Anterior cingulate cortex (tissue), 58 donors: ENCODE measurements at places on chromosomes 12 and 14.

GRCh38 chr12:18863769-18864500 is 126.0 kb downstream of the CAPZA3 start:
- no peak for DNase-seq

DNA sequence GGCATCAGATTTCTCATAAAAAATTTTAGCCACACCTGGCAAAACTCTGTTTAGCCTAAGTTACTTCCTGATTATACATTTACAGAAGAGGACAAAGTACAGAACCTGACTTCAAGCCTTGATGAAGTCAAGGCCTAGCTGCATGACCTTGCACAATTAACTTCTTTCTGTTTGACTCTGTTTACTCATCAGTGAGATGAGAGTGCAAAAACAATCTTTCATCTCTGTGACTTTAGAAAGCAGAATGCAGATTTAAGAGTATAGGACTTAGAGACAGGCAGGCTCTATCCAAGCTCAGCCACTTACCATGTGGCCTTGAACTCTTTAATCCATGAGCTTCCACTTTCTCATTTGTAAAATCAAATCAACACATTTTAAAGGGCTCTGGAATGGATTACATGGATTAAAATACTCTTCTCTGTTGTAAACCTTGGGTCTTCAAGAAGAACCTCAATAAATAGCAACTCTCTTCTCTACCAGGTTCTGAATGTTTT is 1178.9 kb downstream of the FLRT2 start:
- DNase-seq, result no peak

GRCh38 chr12:2960390-2960956 is 1.3 kb downstream of the TEAD4 start:
- DNase-seq, result no peak

- no peak for DNase-seq
Observed at GRCh38 chr14:51072976-51073375, 21.9 kb downstream of the TRIM9 start.

DNA sequence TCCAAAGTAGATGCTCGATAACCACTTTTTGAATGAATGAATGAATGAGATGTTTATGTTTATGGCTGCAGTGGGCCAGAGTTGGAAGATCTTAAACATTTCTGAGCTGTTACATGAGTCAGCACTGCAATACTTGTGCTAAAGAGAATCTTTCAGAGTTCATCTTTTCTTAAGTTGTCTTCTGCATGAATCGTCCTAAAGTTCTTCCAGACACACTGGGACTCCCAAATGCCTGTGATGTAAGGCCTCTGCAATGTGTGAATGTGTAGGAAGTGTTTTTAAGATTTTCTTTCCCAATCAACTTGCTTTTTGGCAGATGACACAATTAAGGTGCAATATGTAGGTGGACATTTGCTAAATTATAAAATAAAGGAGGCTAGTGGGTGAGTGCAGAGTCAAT is 50.3 kb upstream of the TRIM9 start:
- no peak for DNase-seq

GRCh38 chr12:101647711-101648110 is 49.7 kb upstream of the CHPT1 start:
- no peak for DNase-seq

- DNase-seq, result no peak
Observed at GRCh38 chr12:61891632-61892031, 368.6 kb upstream of the USP15 start.

GRCh38 chr12:5188472-5188871 is 144.8 kb downstream of the KCNA5 start:
- DNase-seq, result no peak

DNA sequence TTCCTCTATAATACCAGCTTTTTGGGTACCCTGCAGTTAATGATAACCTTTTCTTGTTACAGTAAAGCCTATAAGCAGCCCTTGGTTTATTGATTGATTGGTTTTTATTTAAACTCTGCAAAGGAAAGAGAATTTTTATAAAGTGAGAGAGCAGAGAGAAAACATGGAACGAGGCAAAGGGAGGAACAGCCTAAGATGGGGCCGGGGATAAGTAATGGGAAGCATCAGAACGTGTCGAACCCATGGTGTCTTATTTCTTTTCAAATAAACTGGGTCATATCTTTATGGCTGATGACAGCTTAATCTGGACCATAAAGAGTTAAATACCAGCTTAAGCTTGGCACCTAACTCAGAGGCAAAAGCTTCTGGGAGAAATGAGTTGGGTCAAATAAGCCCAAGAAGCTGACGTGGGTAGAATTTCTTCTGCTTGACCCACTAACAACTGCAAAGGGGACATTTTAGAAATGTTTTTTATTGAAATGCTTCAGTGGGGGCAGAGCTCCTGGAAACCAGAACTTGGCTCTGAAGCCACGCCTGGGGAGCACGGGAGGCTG is 12.0 kb upstream of the C14orf93 start:
- DNase-seq, result no peak

- no peak for DNase-seq
Observed at GRCh38 chr14:45651890-45652289, 398.9 kb upstream of the MIS18BP1 start.

GRCh38 chr14:23636317-23637211 is at the start of gene DHRS2:
TSS of gene DHRS2 (plus strand) at chr14:23636364. CDS start at chr14:23638865, 2,501 bp downstream.
- no peak for DNase-seq

DNA sequence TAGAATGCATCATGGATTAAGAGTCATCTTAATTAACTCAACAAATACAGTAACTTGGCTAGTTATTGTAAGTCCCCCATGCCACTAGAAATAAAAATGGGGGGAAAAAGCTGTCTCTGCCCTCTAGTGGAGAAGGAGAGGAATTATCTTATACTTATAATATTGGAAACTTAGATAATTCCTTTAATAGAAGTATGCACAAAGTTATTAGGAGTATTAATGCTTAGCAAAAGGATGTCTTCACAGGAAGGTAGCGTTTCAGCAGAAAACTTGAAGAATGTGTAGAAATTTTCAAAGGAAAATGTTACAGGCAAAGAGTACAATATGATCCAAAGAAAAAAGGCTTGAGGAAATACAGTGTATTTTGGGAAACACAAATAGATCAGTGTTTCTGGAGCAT is 19.8 kb downstream of the OR5AU1 start:
- DNase-seq, result no peak

DNA sequence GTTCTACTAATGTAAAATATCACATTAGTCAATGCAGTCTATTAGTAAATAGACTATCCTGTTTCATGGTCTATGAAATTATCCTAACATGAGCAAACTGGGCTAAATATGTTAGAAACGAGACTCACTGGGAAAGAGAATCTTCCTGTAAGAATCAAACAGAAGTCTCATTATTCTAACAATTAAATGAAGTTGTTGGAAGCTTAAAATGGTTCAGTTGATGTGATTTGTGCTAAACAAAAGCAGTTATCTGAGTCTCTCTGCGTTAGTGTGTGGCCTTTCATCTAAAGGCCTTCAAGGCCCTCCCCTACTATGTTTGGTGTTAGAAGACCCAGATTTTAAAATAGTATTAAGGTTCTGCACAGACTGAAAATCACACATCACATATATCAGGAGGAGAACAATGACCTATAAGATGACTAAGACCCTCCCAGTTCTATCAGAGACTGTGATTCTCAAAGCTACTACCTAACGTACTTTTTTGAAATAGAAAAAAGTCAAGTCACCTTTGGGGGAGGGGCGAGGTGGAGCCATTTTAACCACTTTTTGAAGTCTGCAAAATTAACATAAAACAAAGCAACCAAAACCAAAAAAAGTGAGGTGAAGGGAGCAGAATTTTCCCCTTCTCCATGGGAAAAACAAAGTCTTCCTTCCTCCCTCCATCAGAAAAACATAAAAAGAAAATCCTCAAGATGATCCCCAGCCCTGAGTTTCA is 82.3 kb downstream of the DENND5B start:
- no peak for DNase-seq

- no peak for DNase-seq
Observed at GRCh38 chr12:82474181-82474797, 116.0 kb downstream of the METTL25 start.

DNA sequence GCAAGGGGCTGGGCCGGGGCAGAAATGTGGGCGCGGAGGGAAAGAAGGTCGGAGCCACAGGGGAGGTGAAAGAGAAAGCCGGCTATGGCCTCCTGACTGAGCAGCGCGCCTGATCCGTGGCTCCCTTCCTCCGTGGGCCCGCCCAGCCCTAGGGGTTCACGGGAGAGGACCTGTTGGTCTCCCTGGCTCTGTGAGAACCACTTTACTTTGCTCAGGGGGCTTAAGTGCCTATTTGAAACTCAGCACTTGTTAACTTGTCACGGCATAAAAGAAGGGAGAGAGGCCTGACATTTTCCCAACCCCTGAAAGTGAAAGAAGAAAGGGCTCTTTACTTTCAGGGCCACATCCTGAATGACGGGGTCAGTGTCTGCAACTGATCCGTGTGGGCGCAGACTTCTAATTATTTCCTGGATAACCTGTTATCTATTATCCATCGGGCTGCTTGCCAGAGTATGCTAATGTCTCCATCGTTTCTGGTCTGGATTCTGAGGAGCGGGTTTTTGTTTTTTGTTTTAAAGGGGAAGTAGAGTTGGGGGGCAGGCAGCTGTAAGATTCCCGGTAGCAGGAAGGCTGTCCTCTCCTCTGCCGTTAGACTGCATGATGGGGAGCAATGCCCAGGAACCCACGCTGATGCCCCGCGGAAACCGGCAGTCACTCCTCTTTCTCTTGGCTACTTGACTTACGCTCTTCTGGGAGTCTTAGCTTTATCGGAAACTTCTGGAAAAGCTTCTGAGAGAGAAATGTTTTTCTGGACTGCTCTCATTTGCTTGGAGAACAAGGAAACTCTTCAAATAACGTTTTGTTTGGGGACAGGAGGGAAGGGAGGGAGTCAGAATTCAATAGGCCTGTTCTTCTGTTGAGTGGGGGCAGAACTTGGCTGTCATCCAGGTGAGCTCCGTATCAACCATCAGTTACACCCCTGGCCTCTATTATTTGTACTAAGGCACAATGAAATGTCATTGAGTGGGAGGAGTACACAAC is 127.7 kb upstream of the MAX start:
- DNase-seq, result no peak

DNA sequence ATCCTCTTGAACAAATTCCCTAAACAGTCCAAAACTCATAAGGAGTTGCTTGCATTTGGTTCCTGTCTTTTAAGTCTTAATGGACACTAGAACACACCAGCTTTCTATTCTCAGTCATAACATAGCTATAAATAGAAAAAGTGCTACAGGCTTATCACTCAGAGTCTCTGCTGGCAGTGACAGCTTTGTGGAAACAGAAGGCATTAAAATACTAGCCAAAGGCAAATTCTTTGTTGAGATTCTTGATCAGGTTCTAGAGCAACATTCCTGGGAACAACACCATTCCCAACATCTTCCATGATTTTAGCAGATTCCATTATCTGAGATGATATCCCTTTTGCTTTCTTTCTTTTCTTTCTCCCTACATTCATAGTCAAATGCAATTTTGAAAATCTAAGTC is 207.7 kb upstream of the PLEKHG7 start:
- no peak for DNase-seq

GRCh38 chr14:97029800-97030199 is 232.6 kb downstream of the VRK1 start:
- DNase-seq, result no peak

DNA sequence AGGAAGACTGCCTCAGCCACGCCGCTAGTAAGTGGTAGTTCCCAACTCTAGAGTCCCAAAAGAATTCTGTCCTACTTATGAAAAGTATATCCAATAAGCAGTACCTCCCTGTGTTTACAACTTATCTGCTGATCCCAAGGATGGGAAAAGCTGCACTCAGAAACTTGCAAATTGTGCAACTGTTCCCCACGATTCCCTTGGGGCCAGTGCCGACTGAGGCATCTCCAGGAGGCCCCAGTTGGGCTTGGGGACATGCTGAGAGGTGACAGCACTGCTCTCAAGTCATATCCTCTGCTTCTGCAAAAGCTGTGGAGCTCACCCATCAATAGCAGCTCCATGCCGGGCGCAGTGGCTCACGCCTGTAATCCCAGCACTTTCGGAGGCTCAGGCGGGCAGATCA is 23.7 kb downstream of the SPRING1 start:
- no peak for DNase-seq
